Activated T-helper 1 cell treated with Interleukin-2 at 50 U/mL for 16 hours (primary cell): ENCODE measurements at places on chromosomes 1 and 21.

DNA sequence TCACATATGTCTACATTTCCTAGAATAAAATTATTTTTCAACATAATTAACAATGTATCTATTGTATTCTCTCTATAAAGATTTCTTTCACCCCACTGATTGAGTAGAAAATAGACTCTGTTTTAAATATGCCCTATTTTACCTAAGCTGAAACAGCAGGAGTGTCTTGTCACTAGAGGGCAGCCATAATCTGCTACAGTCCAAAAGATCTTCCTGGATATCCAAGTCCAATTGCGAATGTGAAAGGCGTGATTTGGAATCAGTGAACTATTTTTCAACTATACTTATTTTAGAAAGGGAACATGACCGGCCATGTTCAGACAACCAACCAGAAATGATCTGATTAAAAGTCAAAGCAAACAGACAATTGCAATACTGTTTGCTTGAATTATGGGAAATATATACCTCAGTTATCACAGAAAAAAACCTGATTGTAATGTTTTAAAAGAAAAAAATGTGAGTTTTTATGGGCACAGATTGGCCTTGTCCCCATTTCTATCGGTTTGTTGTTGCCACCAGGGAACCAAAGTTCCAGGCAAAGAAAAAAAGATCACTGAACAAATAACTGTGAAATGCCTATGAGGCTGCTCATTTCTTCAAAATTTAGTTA, 1211.0 kb upstream of the ADGRL4 start:
- DNase-seq, result no peak

- DNase-seq, result no peak
Measured at GRCh38 chr1:56153276-56153675, 426.1 kb downstream of the PLPP3 start.

GRCh38 chr21:29144736-29145353, 14.4 kb downstream of the MAP3K7CL start:
- no peak for DNase-seq

DNA sequence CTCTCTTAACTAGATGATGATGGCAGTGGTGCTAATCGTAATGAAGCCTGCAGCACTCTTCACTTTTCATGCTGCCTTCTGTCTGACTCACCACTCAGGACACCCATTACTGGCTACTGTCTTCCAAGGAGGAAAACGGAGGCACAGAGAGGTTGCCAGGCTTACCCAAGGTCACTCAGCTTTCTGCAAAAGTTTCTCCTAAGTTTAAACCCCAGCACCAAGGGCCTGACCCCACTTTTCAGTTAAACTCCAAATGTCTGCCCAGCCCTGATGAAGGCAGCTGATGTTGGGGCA, 78.1 kb upstream of the RUNX3 start:
- no peak for DNase-seq

DNA sequence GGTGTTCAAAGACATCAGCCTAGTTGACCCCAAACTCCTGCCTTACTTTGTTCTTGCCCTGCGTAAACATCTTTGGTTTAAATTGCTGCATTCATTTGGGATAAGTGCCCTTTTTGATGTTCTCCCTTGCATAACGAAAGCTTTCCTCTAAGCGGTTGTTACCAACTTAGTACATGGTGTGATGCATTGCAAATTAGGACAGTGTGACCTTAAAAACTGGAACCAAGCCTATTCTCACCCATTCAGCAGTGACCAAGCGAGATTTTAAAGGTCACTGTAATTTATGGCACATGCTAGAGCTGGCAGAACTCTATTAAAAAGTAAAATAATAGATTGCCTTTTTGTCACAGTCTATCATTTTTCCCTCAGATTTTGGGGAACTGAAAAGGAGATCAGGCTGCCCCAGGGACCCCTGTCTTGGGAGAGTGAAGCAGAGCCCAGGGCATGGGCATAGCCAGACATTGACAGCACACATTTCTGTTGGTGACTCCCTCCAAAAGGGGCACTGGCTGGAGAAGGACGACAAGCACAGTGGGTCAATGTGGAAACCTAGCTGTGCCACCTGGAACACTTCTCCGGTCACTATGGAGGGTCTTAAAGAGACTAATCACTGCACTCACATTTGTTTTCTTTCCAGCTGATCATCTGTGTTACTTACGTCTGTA, 63.9 kb downstream of the KCNK1 start:
- DNase-seq, result no peak

DNA sequence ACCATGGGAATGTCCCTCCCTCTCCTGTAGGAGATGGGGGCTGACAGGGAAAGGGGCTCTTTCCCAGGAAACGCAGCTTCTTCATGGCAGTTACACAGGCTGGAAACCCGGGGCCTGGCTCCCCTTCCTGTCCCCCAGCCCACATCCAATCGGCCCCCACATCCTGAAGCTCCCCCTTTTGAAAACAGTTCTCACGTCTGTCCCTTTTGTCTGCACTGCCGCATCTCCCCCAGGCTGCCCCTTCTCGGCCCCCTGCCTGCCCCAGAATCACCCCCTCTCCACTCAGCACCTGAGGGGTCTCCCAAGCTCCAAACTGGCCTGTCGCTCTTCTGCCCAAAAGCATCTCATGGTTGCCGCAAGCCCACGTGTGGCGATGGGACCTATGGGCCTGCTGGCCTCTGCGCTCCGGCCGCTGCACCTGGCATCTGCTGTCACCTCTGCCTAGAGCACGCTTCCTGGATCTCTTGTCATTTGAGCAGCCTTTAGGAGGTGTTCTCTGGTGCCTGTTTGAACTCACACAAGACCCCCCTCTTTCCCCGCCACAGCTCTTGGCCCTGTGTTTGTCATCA, 867 bp downstream of the SLC1A7 start:
- no peak for DNase-seq

- DNase-seq, result no peak
Measured at GRCh38 chr1:70963374-70963773, 84.2 kb downstream of the PTGER3 start.

DNA sequence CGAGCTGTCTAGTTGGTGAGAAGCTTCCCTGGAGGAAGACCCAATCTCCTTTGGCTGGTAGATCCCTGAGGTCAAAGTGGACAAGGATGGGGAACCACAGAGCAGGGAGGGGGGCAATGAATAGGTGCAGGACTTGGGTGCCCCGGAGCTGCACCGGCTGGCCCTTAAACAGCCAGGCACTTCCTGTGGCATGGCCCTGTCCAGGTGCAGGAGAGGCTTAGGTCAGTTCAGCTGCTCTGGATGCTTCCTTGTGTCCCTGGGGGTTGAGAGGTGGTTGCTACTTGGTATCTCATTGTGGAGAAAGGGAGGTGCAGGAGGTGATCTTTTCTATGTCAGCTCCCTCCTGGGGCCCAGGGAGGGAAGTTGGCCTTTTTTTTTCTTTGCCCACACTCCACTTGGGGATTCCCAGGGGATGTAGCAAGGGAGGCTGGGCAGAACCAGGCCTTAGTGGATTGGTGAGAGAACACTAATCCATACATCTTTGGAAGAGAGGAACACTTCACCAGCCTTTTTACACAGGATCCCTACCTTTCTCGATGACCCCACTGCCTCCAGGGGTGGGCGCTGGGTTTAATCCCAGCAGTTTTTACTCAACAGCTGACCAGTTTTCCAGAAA, 1.2 kb upstream of the ST3GAL3 start:
- no peak for DNase-seq

GRCh38 chr1:10399444-10399941, 629 bp downstream of the PGD start:
- no peak for DNase-seq

GRCh38 chr1:83760226-83761021, 238.5 kb downstream of the TTLL7 start:
- no peak for DNase-seq

- no peak for DNase-seq
Measured at GRCh38 chr1:6144647-6145395, 35.3 kb downstream of the CHD5 start.

GRCh38 chr21:14880922-14881321, 183.9 kb downstream of the NRIP1 start:
- no peak for DNase-seq

DNA sequence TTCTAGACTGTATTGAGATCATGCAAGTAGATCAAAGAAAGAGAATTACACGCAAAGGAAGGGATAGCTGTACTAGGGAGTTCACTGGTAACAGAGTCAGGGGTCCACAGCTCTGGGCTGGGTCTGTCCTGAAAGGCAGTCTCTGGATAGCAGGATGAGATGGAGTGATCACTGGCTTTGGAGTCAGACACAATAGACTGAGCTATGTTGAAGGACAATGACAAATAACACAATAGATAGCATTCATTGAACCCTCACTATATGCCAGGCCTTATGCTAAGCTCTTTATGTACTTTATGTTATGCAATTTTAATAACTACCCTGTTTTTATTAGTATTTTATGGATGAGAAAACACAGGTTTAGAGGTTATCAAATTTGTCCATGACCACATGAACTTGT, 10.0 kb upstream of the DNAJC6 start:
- DNase-seq, result no peak

DNA sequence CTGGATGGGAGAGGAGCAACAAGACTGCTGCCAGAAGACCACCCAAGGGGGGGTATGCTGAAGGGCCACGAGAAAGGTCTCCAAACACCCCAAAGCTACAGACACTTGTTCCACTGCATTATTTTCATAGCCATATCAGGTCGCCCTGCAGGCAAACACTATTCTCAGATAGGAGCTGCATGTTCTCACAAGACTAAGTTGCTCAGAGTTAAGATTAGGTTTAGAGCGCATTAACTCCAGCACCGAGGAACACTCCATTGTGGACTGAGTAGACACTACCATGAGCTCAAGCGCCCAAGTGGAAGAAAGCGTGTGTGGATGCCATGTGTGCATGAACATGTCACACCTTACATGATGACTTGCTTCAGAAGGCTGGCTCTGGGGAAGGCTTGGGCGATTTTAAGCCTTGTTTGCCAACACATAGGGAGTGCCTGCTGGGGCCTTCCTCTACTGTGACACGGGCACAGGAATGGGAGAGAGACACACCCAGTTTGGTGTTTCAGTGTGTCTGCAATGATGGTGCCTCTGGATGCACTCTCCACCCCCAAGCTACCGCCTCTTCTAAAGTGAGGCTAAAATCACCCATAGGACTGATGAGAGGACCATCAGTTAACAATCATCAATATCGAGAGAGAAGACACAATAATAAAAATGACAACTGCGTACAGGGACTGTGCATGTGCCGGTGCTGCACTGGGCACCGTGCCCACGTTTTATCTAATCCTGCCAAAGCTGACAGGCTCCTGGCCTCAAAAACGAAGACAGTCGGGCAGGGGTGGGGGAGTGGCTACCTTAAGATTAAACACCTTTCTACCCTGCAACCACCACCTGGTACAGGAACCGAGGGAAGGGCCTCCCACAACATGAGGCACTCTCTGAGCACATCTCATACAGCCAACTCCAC, 34.9 kb downstream of the SSBP3 start:
- no peak for DNase-seq

DNA sequence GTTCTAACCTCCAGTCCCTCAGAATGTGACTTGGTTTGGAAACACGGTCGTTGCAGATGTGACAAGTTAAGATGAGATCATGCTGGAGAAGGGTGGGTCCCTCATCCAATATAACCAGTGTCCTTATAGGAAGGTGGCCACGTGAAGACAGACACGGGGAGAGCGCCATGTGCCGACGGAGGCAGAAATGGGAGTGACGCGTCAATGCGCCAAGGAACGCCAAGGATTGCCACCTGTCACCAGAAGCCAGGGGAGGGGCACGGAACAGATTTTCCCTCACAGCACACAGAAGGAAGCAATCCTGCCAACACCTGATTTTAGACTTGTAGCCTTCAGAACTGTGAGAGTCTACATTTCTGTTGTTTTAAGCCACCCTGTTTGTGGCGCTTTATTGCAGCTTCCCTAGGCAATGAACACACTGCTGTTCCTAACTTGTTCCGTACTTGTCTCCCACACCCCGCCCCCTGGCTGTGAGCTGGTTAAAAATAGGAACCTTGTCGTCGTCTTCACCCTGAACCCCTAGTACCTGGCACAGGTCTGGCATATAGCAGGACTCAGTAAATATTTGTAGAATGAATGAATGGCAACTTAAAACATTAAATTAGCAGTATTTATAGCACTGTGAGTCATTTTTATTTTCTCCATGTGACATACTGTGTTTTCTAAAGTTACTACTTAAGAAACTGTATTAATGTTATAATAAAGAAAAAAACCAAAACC, 14.2 kb downstream of the RIMS3 start:
- DNase-seq, result no peak

GRCh38 chr1:30322859-30323257, 400.5 kb downstream of the MATN1 start:
- no peak for DNase-seq

DNA sequence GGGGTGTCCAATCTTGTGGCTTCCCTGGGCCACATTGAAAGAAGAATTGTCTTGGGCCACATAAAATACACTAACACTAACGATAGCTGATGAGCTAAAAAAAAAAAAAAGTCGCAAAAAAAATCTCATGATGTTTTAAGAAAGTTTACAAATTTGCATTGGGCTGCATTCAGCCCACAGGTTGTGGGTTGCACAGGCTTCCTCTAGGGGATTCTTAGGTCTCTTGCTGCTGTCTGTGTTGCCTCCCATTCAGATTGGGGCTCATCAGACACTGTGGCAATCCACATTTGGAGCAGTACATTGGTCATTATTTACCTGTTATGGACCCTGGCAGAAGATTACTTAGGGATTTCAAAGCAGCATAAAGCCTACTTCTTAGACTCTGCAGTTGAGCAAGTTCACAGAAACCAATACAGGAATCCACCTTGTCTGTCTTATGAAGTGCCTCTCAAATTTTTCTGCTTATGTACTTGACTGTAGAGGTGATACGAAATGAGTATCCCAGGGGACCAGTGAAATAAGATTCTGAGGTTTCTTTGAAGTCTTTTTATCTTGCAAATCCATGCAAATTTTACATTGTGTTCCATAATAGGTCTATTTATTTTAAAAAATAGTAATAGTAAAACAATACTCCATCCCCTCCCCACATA, 205.5 kb downstream of the RPS6KC1 start:
- DNase-seq, result no peak

- no peak for DNase-seq
Measured at GRCh38 chr1:23581219-23581618, 21.9 kb upstream of the ID3 start.

DNA sequence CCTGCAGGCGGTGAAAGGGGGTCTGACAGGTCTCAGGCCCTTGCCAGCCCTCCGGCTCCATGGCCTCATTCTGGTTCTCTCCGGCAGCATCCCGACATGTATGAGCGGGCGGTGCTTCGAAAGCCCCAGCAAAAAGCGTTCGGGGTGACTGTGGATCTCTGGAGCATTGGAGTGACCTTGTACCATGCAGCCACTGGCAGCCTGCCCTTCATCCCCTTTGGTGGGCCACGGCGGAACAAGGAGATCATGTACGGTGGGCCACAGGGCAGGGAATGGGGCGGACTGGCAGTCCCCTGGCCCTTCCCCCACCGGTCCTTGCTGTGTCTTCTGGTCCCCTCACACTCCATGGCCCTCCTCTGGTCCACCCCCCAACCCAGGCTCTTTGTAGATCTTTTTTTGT, 6.3 kb downstream of the IKBKE start:
- DNase-seq, result no peak

DNA sequence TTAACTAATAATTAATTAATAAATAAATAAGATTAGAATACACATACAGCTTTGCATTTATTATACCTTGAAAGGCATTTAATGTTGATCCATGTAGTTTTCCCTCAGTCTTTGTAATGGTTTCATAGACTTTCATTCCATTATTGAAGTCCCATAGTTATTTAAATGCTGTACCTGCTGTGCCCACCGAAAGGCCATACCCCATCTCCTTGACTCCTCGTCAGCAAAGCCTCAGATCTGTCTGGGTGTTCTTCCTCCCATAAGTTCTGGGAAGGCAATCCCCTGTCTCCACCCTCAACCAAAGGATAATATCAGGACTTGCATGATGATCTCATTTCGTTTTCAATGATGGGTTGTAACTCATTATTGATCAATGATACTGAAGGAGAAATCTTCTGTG, 17.1 kb downstream of the CCN1 start:
- no peak for DNase-seq

GRCh38 chr1:165896277-165896676, 68.9 kb downstream of the UCK2 start:
- no peak for DNase-seq
